Stimulated activated CD4-positive, alpha-beta T cell treated with anti-CD3 and anti-CD28 coated beads, TNF-alpha, amount 100 ng/mL, for 48 hours (primary cell): ENCODE measurements at places on chromosomes 1 and 21.

GRCh38 chr1:15799928-15800835 is 7.3 kb downstream of the UQCRHL start:
- DNase-seq = no peak

GRCh38 chr1:119438761-119439160 is 23.8 kb downstream of the HSD3B2 start:
- DNase-seq = no peak

DNA sequence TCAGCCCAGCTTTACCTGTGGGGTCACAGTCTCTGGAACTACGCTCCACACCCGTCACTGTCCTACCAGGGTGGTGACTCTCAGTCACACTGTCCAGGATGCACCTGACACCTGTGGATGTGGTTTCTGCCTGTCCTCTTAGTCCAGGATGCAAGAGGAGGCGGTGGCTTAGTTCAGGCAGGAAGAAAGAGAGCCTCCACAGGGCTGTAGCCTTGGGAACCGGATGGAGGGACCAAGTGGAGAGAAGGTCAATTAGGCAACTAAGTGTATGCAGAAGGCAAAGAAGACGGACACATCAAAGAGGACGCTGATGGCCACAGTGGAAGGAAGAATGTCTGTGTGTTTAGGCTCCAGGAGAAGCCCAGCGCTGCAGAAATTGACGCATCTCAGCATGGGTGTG is 153.9 kb upstream of the IRF2BP2 start:
- DNase-seq = no peak

GRCh38 chr1:60044881-60045280 is 28.7 kb downstream of the C1orf87 start:
- DNase-seq = no peak

- no peak for DNase-seq
These were observed 7.6 kb downstream of the MAN1C1 start for GRCh38 chr1:25624156-25624555.

DNA sequence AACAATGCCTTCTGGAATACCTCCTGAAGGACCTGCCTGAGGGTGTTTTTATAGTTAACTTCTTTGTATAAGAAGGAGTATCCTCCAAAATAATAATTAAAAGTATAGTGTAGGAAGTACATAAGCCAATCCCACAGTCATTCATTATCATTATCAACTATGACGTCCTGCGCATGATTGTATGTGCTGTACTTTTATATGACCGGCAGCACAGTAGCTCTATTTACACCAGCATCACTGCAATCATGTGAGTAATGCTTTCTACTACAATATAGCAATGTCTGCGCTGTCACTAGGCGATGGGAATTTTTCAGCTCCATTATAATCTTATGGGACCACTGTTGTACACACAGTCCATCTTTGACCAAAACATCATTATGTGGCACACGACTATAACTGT is 72.0 kb downstream of the BEND5 start:
- DNase-seq = no peak

DNA sequence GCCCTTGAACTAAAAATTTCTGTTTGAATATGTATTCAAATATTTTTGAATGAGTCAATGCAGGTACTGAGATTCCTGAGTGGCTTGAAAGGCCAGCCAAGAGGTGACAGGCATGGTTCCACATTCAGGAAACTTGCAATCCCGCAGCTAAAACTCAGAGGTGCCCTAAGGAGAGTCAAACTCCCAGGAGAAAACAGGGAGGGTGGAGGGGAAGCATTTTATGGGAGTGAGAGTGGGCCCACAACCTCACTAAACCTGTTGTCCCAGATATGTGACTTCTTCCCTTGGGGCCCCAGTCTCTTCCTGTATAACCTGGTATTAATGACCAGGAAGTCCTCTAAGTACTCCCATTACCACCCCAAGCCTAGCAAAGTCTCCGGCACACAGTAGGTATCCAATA is 189.6 kb downstream of the PLPP3 start:
- DNase-seq = no peak

GRCh38 chr1:177185209-177185608 is 14.5 kb downstream of the BRINP2 start:
- no peak for DNase-seq

GRCh38 chr21:19237608-19238007 is 834.0 kb upstream of the TMPRSS15 start:
- DNase-seq = no peak

GRCh38 chr1:159918352-159919200 is 6.7 kb downstream of the TAGLN2 start:
- DNase-seq = no peak

DNA sequence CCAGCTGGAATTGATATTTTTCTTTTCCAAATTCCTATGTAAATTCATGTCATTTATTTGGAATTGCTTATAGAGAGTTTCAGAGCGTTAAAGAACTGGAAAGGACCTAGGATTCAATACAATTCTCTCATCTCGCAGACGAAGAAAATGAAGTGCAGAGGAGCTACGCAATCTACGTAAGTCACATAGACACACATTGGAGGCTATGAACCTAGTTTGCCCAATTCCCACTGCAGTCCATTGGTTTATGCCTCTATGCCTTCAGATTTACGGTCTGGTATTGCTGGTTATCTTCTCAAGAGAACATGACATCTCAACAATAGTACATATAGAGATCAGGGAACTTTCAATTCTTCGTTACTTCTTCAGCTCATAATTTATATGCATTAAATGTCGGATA is 971 bp upstream of the RNF2 start:
- no peak for DNase-seq

GRCh38 chr1:61046434-61046833 is 35.9 kb upstream of the NFIA start:
- DNase-seq = no peak

DNA sequence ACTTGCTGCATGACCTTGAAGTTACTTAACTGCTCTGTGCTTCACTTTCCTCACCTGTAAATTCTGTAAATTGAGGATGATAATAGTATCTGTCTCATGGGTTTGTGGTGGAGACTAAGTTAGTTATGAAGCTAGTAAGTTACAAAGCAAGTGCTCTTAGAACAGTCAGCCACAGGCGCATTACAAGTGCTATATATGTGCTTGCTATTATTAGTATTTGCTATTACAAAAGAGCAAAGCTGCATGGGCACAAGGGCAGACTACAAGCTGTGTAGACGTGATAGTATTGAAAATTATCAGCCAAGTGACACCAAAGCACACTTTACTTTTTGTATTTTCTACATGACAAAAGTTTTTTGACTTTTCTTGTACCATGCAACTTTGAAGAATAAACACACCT is 150.9 kb upstream of the CTTNBP2NL start:
- DNase-seq = no peak

DNA sequence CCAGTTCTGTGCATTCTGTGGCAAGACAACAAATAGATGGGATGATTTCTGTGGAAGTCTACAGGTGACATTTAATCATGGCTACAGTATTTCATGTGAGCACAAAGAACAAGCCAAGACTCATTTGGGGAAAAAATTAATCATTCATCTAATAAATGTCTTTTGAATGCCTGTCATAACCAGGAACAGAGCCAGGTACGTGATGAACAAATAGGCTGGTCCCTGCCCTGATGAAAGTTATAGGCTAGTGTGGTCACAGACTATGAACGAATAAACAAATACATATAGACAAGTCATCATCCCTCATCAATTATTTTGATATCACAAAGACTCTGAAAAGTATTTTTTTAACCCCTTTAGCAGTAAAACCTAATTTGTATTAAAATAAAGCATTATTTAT is 226.4 kb upstream of the RRP15 start:
- no peak for DNase-seq

DNA sequence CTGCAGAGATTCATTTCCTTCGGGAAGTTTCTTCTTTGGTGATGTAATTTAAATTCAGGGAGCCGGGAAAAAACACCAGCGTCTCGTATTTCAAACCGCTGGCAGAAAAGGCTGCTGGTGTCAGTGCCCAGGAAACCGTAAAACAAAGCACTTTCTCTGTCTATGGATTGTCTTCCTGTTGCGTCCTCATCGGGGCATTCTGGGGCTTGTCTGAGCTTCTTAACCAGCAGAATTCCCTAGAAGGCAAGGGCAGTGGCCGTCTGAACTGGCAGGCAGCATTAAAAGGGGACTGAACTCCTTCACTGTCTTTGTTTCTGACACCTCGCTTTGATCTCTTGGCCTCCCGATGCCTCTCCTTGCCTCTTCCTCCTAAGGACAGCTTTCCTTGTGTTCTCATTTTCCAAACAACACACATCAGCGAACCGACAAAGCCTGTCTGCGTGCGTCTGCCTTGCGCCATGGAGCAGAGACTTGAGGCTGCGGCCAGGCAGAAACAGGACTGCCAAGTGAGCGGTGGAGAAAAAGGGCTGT is 391.6 kb upstream of the VAMP3 start:
- no peak for DNase-seq

DNA sequence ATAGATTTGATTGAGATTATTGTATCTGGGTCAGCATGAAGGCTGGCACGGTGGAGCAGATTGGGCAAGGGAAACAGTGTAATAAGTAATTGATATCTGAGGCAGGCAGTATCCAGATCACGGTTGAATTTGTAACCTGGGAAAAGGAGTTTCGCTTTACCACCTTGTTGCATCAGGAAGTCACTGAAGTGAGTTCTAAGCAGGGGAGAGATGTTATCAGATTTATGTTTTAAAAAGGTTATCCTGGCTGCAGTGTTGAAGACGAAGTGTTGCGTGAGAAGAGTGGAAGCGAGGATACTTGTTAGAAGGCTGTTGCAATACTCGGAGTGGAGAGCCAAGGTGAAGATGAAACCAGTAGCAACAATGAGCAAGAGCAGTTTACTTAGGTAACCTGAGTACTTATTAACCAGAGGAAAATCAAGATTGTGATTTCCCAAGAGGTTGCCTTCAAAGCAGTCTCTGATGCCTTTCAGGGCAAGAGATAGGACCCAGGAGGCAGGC is 77.8 kb downstream of the LHX9 start:
- DNase-seq = no peak

- DNase-seq = no peak
These were observed 13.1 kb downstream of the ATP13A2 start for GRCh38 chr1:16998589-16998988.

DNA sequence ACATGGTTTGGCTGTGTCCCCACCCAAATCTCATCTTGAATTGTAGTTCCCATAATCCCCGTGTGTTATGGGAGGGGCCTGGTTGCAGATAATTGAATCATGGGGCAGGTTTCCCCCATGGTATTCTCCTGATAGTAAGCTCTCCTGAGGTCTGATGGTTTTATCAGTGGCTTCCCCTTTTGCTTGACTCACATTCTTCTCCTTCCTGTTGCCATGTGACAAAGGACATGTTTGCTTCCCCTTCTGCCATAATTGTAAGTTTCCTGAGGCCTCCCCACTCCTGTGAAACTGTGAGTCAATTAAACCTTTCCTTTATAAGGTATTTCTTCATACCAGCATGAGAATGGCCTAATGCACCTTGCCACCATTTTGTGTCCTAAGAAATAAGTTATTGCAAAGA is 415.0 kb downstream of the COL11A1 start:
- DNase-seq = no peak

GRCh38 chr1:183226963-183227362 is 40.9 kb downstream of the LAMC2 start:
- no peak for DNase-seq

DNA sequence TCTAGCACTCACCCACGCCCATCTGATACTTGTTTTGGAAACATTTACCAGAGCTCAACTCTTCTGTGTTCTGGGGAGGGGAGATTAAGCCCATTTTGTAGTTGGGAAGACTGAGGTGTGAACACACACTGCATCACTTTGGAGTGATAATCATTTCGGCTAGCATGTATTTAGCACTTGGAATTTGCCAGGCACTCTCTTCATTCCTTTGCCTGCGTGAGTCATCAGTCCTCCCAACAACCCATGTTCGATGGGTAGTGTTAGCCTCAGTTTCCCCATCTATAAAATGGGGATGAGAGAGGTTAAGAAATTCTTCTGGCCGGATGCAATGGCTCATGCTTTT is 182.8 kb upstream of the TMEM51 start:
- no peak for DNase-seq

- DNase-seq = no peak
These were observed 38.4 kb downstream of the STPG1 start for GRCh38 chr1:24374891-24375786.

DNA sequence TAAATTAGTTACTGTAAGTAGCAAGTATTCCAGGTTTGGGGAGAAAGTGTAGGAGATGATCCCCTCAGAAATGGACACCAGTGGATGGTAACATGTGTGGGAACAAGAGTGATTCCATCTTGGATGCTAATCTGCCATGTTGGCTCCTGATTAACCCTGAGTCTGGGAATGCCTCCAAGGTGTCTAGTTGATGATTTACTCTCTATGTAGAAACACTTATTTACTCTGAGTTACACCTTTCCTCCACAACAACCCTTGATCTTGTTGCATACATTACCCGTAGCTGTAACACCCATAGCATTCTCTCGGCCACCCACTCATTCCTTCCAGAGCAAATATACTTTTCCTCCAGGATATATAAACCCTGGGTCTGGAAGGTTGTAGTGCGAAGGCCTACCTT is 315.9 kb upstream of the GREM2 start:
- DNase-seq = no peak

GRCh38 chr1:160606611-160607010 is 27.3 kb upstream of the CD84 start:
- DNase-seq = no peak

GRCh38 chr1:205284420-205285144 is 37.0 kb downstream of the NUAK2 start:
- peak; percentile 80 for DNase-seq
